Erythroblast (primary cell): ENCODE measurements at places on chromosomes 5 and 9.

DNA sequence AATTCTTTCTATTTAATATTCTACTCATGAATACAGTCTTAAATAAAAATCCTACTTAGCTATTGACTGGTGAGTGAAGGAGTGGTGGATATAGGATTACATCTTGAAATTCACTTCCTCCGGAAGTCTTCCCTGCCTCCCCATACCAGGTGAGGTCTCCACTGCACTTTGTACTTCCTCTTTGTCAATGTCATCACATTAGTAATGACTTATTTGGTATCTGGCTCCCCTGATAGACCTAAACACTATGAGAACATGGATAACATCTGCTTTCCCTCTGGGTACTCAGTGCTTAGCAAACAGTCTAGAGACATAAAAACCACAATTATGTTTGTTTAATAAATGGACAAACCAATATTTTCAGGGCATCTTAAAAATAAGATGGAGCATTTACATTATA lies 532.1 kb downstream of the PDE4D start:
- DNase-seq: no peak

DNA sequence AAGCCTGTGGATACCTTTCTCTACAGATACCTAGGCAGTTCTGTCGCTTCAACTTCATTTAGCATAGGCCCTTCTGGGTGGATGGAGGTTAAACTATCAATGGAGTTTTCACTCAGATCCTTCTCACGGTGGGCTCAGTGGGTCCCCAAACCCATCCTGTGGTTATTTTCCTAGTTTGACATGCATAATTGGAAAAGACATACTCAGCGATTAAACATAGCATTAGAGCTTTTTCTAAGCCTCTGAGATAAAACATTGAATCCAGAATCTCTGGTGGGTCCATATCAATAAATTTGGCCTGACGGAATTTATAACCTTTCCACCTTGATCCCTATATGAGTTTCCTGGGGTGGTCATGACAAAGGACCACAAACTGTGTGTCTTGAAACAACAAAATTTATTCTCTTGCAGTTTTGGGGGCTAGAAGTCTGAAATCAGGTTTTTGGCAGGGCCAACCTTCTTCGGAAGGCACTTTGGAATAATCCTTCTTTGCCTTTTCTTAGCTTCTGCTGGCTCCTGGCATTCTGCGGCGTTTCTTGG lies 1.7 kb upstream of the OTULIN start:
- DNase-seq: no peak

GRCh38 chr5:6307304-6307703 lies 71.0 kb downstream of the MED10 start:
- no peak for DNase-seq

- no peak for DNase-seq
Observed at GRCh38 chr9:73880101-73880500, 617.0 kb upstream of the RORB start.

- DNase-seq: no peak
Observed at GRCh38 chr5:133389066-133389590, 223.2 kb downstream of the FSTL4 start.

- no peak for DNase-seq
Observed at GRCh38 chr9:22041775-22042174, 32.7 kb upstream of the CDKN2B start.

DNA sequence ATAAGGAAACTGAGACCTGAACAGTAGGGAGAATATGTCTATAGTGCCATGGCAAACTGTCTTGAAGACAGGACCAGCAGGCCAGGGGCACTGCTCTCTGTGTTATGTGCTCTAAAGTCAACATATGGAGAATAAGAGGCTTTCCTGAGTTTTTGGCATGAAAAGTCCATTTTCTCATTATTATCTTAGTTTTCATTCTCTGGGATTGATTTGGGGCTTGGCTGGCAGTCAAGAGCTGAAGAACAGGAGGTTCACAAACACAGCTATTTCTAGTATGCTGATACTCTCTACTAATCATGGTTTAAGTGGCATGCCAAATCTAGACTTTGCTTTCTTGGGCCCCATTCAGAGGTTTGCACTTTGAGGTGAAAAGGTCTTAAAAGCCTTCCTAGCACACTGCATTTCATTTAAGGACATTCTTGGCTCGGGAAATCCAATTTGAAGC lies 404.4 kb downstream of the ZNF608 start:
- DNase-seq: no peak

GRCh38 chr5:82942083-82942881 lies 134.9 kb downstream of the TMEM167A start:
- no peak for DNase-seq

DNA sequence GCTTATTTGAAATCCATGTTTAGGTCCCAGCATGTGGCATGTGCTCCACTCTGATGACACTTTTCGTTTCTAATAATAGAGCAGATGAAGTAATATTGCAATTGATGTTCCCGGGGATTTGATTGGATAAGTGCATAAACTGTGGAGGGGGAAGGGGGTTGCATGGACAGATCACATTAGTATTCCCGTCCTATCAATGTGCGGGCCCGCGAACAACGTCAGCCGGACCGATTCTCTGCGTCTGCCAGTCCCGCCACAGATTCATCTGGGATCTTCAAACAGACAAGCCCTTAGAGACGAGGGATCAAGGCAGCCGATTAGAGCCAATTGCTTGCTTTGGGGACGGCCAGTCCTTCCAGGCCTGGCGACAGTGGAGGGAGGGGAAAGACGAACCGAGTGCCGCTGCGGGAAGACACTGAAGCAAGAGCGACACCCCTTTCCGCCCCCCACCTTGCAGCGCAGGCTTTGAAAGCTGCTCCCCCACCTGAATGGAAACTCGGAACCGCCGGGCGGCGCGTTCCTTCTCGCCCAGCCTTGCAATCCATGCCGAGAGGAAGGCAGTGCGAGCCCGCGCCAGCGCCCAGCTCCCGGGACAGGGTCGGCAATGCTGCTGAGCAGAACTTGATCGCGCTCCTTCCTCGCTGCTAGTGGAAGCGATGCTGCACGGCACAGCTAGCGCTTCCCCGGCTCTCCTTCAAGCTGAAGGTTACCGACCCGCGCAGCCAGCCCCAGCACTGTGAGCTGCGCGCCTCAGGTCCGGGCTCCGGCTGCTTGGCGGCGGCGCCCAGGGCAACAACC lies at the start of gene RGS7BP:
RGS7BP (plus strand) TSS at position 247 of the 798 bp plus-strand sequence. CDS start 610 bp downstream, outside the sequence.
- no peak for DNase-seq

- no peak for DNase-seq
Observed at GRCh38 chr5:96340357-96340756, 92.7 kb downstream of the PCSK1 start.

DNA sequence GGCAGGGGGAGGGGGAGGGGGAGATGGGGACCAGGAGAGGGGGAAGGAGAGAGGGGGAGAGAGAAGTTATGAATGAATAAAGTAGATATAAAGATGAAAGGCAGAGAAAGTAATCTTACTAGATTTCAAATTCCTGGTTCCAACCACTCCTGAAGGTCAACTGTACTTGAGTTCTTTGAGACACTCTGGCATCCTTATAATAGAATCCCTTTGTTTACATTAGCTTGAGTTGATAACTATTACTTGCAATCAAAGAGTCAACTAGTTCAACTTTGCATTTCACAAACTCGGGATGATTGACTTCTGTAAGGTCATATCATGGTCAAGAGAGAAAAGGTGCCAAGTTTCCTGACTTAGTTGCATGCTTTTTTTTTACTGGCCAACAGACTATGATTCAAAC lies 42.2 kb downstream of the BAAT start:
- no peak for DNase-seq

- DNase-seq: no peak
Observed at GRCh38 chr5:1288439-1289335, 6.2 kb downstream of the TERT start.

DNA sequence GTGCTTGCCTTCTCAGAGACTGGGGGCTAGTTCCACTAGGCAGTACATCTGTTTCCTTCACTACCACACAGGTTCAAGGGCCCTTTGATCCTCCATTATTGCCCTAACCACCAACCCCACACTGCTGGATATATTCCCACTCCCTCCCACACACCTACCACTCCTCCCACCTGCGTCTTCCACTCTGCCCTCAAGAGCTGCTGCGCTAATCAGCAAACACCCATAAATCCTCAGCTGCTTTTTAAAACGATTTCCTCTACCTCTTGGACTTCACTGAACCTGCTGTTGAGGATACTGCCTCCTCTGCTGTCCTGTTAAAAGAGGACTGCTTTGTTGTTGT lies 120.9 kb downstream of the MAPKAP1 start:
- no peak for DNase-seq

DNA sequence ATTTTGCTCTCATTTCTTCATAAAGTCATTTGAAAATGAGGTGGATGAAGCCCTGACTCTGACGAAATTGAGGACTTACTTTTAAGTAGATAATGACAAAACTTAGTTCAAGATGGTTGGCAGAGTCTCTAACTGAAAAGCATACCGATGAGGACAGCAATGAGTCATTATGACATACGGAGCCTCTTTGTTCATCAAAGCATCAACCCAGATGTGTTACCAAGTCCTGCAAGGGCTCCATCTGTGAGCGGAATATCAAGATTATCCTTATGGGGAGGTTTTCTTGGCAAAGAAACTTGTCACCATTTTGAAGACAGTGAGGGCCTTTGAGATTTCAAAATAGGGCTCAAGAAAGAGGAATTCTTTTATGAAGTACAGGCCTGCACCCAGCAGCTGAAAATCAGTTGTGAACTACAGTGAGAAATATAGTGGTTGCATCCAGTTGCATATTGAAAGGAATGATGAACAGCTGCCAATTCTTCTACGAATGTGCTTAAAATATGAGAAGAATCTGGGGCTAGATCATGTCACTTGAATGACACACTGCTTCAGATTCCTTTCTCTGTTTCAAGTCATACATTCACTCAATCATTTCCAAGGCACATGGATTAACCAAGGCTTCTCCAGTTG lies 86.6 kb upstream of the SLC24A2 start:
- DNase-seq: no peak

- DNase-seq: no peak
Observed at GRCh38 chr9:27835746-27836145, 262.5 kb upstream of the C9orf72 start.

GRCh38 chr5:34731435-34732232 lies 75.5 kb downstream of the RAI14 start:
- no peak for DNase-seq

DNA sequence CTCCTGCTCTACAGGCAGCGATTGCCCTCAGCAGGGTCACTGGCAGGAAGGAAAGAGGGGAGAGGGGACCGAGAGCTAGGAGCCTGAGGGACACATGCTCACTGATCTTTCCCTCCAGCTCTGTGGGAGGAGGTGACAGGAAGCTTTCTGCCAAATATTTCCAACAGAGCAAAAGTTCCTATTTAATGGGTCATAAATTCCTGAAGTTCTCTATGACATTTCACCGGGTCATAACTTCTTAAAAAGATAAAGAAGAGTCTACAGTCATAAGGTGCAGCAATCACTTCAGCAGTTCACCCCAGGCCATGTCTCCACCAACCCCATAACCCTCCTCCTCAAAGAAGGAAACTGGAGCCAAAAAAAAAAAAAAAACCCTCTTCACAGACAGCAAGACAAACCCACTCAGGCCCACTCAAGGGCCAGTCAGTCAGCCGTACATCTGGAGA lies 481.1 kb downstream of the NR2F1-AS1 start:
- no peak for DNase-seq

GRCh38 chr5:172913117-172913850 lies 45.9 kb upstream of the RPL26L1 start:
- no peak for DNase-seq

- DNase-seq: no peak
Observed at GRCh38 chr5:15495026-15495425, 5.0 kb upstream of the FBXL7 start.

DNA sequence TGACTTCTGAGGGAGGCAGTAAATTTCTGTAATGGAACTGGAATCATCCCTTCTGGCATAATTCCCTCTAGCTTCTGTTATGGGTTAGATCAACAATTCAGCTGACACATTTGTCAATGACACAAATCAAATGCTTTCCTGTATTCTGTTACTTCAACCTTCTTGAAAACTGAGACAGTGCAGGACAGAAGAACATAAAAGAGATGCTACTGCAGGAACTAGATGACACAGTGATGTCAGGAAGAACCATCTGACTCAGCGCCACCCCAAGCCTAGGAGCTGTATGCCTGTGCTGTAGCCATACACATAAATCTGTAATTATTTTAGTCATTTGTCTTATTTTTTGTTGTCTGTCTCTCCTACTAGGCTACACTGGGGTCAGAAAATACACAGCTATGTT lies 18.2 kb upstream of the CEP120 start:
- no peak for DNase-seq
